Mononuclear cell (primary cell): ENCODE measurements at places on chromosomes 1 and 21. TPM values are rescaled to one million over a fixed set of nuclear protein-coding genes. Genes with fewer than 3 reads are reported as not detected.

NBPF6 gene
- total RNA-seq: not detected

RHD gene
- total RNA-seq: 1.2 TPM

TEX38 gene
- total RNA-seq: not detected

IL19 gene
- total RNA-seq: 0.10 TPM

ANKRD35 gene
- not detected for total RNA-seq

ASCL5 gene
- not detected for total RNA-seq

DNASE2B gene
- not detected for total RNA-seq

ETNK2 gene
- total RNA-seq: 3.0 TPM

DIRAS3 gene
- not detected for total RNA-seq

C8B gene
- not detected for total RNA-seq

NEGR1 gene
- total RNA-seq: 0.31 TPM

DYNLT5 gene
- total RNA-seq: 0.10 TPM

CACHD1 gene
- 1.4 TPM for total RNA-seq

ERVH48-1 gene
- total RNA-seq: 0.42 TPM

ADCY10 gene
- total RNA-seq: not detected
